ENCODE measurements at places on chromosomes 16 and 17.

GRCh38 chr16:6068063-6068462, 970.5 kb upstream of the EEF2KMT start:
- DNase-seq = no peak

- DNase-seq = no peak
Measured at GRCh38 chr16:21263640-21264570, 14.2 kb downstream of the CRYM start.

- DNase-seq = no peak
Measured at GRCh38 chr17:75816693-75817092, 27.5 kb downstream of the UNC13D start.

- DNase-seq = no peak
Measured at GRCh38 chr16:3769942-3770341, 52.6 kb upstream of the TRAP1 start.

GRCh38 chr16:19605701-19606100, 50.2 kb downstream of the VPS35L start:
- DNase-seq = no peak

DNA sequence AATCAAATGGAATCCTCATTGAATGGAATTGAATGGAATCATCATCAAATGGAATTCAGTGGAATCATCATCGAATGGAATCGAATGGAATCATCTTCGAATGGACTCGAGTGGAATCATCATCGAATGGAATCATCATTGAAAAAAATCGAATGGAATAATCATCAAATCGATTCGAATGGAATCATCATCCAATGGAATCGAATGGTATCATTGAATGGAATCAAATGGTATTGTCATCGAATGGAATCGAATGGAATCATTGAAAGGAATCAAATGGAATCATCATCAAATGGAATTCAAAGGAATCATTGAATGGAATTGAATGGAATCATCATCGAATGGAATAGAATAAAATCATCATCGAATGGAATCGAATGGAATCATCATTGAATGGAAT, 619.3 kb downstream of the TP53TG3F start:
- no peak for DNase-seq

GRCh38 chr17:63837480-63837879, 5.0 kb downstream of the SMARCD2 start:
- DNase-seq = no peak

GRCh38 chr17:3968015-3968414, 3.8 kb upstream of the ATP2A3 start:
- no peak for DNase-seq

Measured in stimulated activated CD4-positive, alpha-beta T cell treated with anti-CD3 and anti-CD28 coated beads, Interleukin-15, amount 100 ng/mL, for 1 hour (primary cell).